Cerebellum (tissue), 4 donors: ENCODE measurements at places on chromosomes 13 and 19.

DNA sequence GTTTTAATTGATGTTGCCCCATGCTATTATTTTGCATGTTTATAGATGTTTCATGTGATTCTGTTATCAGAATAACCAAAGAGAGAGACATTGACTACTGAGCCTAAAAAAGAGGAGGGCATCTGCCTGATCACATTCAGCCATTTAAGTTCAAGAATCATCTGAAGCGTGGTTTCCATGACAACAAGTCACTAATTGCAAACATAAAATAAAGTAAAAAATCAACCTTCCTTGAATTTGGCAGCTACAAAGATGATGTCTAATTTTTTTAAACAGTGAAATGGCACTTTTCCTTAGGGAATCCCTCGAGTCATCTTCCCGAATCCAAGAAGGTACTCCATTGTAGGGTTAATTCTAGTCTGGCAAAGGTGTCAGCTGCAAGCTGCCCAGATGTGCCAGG is 884.2 kb downstream of the DIAPH3 start:
- DNase-seq: no peak

DNA sequence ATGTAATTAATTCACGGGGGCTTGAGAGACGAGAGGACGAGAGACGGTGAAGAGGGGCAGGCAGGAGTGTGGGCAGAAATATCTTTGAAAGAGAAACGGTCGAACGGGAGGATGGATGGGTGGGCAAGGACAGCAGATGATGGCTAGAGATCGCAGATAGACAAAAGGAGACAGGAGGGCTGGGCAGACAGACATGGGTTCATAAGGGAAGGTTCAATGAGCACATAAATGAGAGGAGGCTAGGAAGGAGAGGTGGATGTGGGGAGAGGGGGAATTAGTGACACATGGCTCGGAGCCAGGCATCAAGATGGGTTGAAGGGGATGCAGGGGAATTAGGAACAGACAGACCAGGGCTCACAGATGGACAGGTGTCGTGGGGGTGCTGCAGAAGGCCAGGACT is 1.1 kb downstream of the SYT3 start:
- peak; percentile 36 for DNase-seq

DNA sequence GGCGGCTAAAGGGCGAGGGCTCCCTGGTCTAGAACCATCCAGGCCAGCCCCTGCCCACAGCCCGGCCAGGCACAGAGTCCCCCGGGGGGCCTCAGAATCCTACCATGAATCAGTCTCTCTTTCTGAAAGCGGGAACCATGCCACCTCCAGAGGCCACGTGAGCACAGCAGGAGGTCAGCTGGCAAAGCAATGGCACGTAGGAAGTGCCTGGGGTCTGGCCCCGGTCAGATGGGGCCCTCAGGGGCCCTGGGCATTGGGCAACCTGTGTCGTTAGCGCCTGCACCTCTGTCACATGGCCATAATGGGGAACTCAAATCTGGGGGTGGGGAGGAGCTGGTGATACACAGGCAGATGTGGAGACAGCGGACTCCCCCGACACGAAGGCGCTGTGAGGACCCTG is 8.8 kb downstream of the MFSD12 start:
- no peak for DNase-seq

DNA sequence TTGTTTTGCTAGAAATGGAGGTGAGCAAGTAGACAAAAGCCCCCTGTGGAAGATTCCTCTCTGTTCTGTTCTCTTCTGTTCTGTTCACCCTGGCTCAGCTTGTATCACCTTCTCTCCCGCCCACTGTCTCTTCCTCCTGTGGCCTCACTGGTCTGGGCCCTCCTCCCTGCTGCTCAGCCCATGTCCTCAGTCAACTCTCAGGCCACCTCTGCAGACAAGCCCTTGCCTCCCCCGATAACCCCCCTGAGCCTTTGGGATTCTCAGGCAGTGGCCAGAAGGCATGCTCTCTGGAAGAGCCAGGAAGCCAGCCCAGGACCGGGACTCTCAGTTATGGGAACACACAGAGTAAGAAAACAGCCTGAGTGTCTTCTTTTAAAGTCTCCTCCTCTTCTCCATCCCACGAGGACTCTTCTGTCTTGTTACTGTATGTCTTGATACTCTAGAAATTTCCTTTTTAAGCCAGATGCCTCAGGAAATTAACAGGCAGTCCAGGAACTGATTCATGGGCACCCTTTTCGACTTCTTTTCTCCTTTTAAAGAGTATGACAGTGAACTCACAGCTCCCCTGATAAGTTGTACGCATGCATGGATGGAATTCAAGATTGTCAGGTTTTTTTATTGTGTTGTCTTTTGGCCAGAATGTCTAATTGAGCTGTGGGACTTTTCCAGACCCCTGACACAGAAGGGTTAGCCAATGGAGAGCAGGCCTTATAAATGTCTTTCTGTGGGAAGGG is 33.7 kb downstream of the SHISA2 start:
- no peak for DNase-seq

- DNase-seq: no peak
Observed at GRCh38 chr19:17423429-17424208, 3.8 kb downstream of the MVB12A start.

DNA sequence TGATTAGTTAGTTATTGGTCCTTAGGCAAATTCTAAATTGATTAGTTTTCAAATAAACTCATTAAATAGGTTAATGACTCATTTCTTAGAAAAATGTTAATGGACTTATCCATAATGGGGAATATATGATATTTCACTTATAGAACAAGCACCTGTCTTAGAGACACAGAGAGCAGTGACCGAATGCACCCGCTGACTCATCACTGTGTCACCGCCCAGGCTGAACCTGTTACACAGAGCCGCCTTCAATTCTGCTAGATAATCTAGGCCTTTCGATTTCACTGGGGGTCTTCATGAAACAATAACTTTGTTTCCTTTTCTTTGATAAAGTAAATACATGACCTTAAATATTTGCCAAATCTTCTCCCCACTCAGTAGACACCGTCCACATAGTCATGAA is 13.1 kb downstream of the IRS2 start:
- no peak for DNase-seq

DNA sequence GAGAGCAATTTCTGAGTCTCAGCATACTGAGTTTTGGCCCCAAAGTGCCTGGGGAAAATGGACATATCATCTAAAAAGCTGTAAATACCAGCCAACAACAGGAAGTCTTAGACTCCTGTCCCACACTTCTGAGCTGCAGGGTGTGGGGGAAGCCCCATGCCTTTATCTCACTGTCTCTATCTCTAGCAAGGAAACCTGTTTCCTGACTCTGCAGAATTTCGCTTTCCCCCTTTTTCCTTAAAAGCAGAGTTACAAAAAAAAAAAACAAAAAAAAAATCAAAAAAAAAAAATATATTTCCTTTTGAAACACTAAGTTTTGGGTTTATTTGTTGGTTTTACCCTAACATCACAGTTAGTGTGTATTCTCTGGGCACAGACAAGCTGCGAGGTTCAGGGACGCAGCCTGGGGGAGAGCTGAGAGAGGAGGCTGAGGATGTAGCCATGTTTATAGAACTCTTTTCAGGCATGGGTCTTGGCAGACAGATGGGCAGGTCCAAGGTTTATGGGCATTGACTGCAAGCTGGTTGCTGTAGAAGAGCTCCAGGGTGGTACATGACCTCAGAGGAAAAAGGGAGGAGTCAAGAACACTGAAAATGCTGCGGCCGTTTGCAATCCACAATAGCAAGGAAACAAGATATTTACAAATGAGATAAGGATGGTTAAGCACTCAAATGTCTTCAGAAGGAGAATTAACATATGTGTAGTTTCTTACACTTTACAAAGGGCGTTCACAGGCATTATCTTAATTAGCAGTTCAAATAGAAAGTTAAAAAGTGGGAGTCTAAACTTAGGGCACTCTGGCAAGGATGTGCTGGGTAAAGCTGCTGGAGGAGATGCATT is 4.9 kb downstream of the MBNL2 start:
- peak; percentile 45 for DNase-seq

- DNase-seq: no peak
Observed at GRCh38 chr19:41541990-41542584, 33.9 kb upstream of the CEACAM21 start.

GRCh38 chr13:113862191-113862930 is 1.5 kb downstream of the GAS6 start:
- DNase-seq: no peak

- no peak for DNase-seq
Observed at GRCh38 chr13:82976499-82976898, 905.8 kb downstream of the SLITRK1 start.
